ENCODE measurements at places on chromosomes 7 and 10. TPM values are rescaled to one million over a fixed set of nuclear protein-coding genes. Genes with fewer than 3 reads are reported as not detected.

GRCh38 chr10:126101325-126101724 lies 205.0 kb downstream of the FANK1 start:
- DNase-seq, result no peak

- DNase-seq, result no peak
Measured at GRCh38 chr7:17134786-17135185, 163.7 kb upstream of the AHR start.

Gene AASS
- 0.83 TPM for total RNA-seq

DNA sequence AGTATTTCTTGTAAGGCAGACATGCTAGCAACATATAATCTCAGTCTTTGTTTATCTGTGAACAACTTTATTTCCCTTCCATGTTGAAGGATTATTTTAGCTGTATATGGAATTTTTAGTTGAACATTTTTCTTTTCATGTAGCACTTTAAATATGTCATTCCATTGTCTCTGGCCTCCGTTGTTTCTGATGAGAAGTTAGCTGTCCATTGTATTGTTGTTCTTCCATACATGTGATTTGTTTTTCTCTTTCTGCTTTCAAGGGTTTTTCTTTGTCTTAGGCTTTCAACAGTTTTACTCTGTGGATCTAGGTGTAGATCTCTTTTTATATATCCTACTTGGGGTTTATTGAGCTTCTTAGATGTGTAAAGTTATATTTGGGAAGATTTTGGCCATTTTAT lies 66.3 kb upstream of the COMTD1 start:
- no peak for DNase-seq

Gene ELMO1
- total RNA-seq, result 118 TPM

- DNase-seq, result no peak
Measured at GRCh38 chr7:130491841-130492522, at the start of gene MEST. MEST (plus strand) TSS chr7:130492085; CDS start chr7:130492314, 229 bp downstream.

GRCh38 chr10:44949915-44950314 lies 9.7 kb upstream of the RASSF4 start:
- DNase-seq, result no peak

Gene CPXM2
- not detected for total RNA-seq

- DNase-seq, result no peak
Measured at GRCh38 chr10:85612378-85612775, 754.2 kb downstream of the GRID1 start.

Gene FXYD4
- not detected for total RNA-seq

GRCh38 chr10:112122827-112123226 lies 60.7 kb downstream of the GPAM start:
- no peak for DNase-seq

Gene MSS51
- 1.3 TPM for total RNA-seq

- no peak for DNase-seq
Measured at GRCh38 chr10:132888898-132889490, 53.4 kb downstream of the CFAP46 start.

Gene LDB3
- total RNA-seq, result 0.24 TPM

Measured in activated T-cell treated with anti-CD3 and anti-CD28 coated beads, Interleukin-2, amount 50 U/mL, for 4 hours (primary cell).